ENCODE measurements at places on chromosomes 5 and 9. TPM values are rescaled to one million over a fixed set of nuclear protein-coding genes. Genes with fewer than 3 reads are reported as not detected.

The TLX3 gene
- polyA plus RNA-seq: not detected

The KCNMB1 gene
- polyA plus RNA-seq: 1.2 TPM

The IFNB1 gene
- polyA plus RNA-seq: not detected

The DNLZ gene
- polyA plus RNA-seq: 11.6 TPM

The RNF180 gene
- polyA plus RNA-seq: 1.2 TPM

DNA sequence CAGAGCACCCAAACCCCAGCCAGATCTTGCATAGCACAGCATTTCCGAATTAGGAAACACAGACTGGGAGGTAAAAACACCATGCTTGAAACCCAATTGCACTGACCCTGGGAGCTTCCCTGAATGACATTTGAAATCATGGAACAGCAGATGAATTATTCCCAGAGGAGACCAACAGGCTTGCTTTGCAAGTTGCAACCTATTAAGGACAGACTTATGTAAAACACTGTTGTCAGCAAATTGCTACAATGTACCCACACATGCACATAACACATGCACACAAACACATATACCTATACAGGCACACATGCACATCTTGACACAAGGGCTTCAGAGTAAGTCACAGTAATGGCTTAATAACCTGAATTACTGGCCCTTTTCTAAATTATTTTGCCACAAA is 984.8 kb downstream of the DNAH5 start:
- no peak overlapping the region for H3K4me3 ChIP-seq
- no peaks in the 10 kb centered on the region for H3K36me3 ChIP-seq
- no peaks in the 10 kb centered on the region for H3K27me3 ChIP-seq

DNA sequence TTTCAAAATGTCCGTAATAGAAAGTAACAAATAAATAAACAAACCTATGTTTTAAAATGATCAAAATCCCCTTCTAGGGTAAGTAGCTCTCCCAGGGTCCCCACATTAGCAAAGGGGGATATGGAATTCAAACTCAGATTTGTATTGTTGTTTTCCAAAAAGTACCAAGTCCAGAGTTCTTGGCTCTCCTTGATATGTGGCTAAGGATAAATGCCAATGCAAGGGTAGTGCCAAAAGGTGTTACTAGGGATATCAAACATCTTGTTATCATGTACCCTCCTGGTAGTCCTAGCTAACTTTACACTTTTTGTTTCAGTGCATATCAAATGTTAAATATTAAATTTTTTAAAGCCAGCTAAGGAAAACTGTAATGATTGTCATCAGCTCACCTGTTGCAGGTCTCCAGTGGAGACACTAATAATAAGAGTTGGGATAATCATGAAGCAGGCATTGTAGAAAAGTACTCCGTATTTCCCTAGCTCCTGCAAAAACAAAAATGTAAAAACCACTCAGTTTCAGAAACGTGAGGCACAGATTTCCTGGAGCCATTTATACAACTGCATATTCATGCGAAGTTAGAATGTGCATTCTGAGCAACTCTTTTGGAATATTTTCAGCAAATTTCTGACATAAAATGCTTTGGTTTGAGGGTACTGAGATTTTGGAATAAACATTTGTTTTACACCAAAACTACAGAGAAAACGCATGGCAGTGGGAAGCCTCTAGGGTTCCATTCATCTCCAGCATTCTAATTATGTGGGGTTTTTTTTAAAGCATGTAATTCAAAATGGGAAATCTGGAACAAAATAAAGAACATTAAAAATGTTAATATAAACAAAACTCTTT is 39.8 kb downstream of the SLC35D2 start:
- H3K27ac ChIP-seq: peak overlapping the region; percentile 45
- no peak for DNase-seq
- H3K36me3 ChIP-seq: peaks cover 7% of the 10 kb centered on the region
- H3K27me3 ChIP-seq: no peaks in the 10 kb centered on the region
- H3K4me3 ChIP-seq: no peak overlapping the region
- peaks cover 26% of the 10 kb centered on the region for H3K4me1 ChIP-seq

GRCh38 chr9:106846857-106847256 is 16.1 kb upstream of the ZNF462 start:
- no peaks in the 10 kb centered on the region for H3K27me3 ChIP-seq
- H3K36me3 ChIP-seq: no peaks in the 10 kb centered on the region
- no peak for DNase-seq
- H3K27ac ChIP-seq: no peak overlapping the region

DNA sequence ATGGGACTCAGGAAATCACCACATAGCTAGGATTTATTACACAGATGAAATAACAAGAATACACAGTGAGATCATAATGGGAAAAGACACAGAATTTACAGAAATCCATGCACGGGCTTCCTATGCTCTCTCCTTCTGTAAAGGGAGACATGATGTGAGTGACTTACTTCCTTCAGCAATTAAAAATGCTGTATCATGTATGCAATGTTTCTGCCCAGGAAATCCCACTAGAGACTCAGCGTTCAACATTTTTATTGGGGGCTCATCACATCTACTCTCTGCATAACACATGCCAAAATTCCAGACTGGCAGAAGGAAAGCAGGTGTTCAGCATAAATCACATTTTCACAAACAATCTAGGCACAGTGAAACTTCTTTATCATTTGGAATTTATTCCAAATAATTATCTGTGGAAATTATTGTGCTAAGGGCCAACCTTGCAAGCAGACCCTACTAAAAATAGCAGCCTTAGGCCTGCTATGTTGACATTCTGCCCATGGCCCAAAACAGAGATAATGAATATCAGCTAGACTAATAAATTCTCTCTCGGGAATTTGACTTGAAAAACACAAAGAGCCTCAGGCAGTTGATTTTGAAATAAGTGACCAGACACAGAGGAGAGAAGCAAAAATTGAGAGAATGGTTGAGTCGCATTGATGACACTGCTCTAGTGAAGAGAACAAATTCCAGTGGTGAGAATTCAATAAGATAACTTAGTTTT is 31.4 kb upstream of the SELENOP start:
- no peak overlapping the region for H3K4me3 ChIP-seq
- no peaks in the 10 kb centered on the region for H3K27me3 ChIP-seq
- peak overlapping the region; percentile 10 for H3K27ac ChIP-seq
- no peaks in the 10 kb centered on the region for H3K36me3 ChIP-seq

- no peaks in the 10 kb centered on the region for H3K27me3 ChIP-seq
- no peak overlapping the region for H3K4me3 ChIP-seq
- H3K27ac ChIP-seq: no peak overlapping the region
- no peak for DNase-seq
Observed at GRCh38 chr9:133823189-133824105, 85.3 kb upstream of the SARDH start.
